ENCODE measurements at places on chromosomes 4 and X.

- DNase-seq, result no peak
Measured at GRCh38 chr4:54152846-54153600, 53.1 kb downstream of the GSX2 start.

GRCh38 chrX:133493366-133493765 lies 78.1 kb upstream of the GPC4 start:
- no peak for DNase-seq

DNA sequence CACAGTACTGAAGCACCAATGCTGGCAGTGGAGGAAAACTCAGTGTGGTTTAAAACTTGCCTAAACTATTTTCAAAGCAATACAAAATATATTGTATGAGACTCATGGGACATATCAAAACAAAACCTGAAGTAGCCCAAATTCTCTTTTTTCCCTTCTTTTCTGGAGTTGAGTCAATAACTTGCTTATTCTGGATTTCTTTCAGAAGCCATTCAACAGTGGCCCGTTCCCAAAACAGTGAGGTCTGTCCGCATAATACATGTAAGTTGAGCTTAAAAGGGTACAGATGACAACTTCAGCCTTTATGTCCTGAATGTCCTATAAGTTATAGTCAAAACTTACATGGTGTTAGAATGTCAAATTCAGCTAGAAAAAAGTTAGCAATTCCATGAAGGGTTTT lies 100.8 kb downstream of the SHISA3 start:
- no peak for DNase-seq

- no peak for DNase-seq
Measured at GRCh38 chrX:106437407-106437806, 174.4 kb upstream of the RADX start.

DNA sequence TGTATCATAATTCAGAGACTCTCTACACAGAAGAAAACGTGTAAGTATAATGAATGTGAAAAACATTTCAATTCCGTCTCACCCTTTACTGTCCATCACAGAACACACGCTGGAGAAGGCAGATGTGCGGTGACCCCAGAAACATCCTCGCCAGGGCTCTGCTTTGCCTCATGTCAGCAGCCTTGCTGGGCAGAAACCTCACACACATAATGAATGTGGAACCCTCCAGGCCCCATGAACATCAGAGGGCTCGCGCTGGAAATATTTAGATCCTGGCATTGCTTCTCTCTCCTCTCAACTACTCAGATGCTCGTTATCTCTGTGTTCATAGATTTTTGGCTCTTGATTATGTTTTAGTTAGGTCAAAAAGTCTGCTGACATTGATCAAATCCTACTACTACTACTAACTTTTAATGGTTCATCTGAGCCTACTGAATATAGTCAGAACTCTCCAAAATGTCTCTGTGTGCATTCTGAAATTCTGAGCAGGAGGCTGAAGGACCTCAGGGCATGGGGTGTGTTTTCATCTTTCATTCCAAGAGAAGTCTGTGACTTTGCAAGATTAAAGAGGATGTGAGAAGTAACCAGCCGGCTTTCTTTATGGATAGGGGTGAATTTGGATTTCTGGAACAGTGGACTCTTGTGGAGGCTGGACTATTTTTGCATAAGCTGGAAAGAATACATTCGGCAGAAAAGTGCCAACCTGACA lies 27.0 kb downstream of the SMIM43 start:
- no peak for DNase-seq

DNA sequence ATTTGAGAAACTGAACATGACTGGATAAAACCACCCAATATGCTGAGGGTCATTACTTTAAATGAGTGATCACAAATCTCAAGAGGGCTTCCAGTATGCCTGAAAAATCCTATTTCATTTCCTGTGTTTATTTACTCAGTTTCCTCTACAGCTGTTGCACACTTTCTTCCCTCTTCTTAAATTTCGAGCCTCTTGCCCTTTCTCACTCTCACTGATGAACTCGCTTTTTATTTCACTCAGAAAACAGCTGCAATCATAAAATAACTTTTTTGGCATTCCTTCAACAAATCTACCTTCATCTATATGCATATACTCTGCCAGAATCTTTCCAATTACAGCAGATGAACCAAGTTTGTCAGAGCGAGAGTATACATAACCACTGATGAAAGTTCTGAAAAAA lies 101.3 kb downstream of the EIF4E start:
- DNase-seq, result no peak

GRCh38 chr4:153763404-153763803 lies 3.6 kb upstream of the RNF175 start:
- no peak for DNase-seq

DNA sequence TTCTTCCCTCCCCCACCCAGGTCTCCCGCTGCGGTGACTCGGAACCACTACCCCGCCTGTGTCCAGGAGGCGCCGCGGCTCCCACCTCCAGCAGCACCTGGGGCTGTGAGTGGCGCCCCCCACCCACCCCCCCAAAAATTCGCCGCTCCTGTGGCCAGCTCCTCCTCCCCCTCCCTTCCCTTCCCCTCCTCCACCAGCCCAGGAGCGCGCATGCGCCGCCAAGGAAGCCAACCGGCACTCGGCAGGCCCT lies 278 bp downstream of the CLOCK start:
- peak; percentile 76 for DNase-seq

DNA sequence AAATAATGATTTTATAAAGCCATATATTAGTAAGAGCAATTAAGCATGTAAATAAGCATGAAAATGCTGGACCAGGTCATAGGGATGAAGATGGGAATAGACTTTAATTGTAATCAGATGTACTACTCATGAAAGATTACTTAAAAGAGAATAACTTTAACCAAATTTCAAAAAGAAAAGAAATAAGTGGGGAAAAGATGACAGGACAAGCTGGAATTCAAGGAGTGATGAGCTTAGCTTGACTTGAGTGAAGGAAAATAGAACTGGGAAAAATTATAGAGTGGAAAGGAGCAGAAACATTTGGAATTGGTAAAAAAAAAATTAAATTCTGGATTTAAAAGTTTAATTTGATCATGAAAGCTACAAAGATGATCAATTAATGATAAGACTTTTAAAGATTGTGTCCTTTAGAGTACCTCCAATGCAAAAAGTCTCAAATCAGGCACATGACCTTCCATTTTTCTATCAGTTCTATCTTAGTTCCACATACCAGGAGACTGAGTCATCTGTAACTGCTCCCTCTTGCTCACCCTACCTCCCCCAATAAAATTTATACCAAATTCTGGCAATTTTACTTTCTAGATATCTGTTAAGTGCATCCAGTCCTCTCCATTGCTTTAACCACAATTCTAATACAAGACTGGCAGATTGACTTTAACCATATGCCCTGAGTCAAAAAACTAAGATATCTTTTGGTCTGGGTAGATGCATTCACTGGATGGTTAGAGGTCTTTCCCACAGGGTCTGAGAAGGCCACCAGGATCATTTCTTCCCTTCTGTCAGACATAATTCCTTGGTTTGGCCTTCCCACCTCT lies 56.4 kb upstream of the SLIT2 start:
- no peak for DNase-seq

GRCh38 chrX:140091125-140091886 lies 126.0 kb upstream of the CXorf66 start:
- peak; percentile 23 for DNase-seq

DNA sequence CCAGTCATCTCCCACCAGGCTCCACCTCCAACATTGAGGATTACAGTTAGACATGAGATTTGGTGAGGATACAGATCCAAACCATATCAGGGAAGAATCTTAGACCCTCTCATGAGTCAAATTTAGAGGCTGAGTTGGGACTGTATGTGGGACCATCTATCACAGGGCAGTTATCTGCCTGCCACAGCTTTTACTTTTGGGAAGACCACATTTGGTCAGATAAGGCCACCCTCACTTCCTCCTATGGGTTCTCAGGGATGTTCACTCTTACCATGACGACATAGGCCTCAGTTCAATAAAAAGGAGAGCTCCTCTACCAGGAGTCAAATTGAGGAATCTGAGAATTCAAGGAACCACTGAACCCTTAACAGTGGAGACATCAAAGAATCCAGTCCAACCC lies 2.1 kb downstream of the MAGEB2 start:
- DNase-seq, result no peak

GRCh38 chrX:135086197-135086854 lies 34.0 kb downstream of the ETDB start:
- DNase-seq, result no peak

GRCh38 chr4:168945291-168945690 lies 64.8 kb downstream of the CBR4 start:
- DNase-seq, result no peak

DNA sequence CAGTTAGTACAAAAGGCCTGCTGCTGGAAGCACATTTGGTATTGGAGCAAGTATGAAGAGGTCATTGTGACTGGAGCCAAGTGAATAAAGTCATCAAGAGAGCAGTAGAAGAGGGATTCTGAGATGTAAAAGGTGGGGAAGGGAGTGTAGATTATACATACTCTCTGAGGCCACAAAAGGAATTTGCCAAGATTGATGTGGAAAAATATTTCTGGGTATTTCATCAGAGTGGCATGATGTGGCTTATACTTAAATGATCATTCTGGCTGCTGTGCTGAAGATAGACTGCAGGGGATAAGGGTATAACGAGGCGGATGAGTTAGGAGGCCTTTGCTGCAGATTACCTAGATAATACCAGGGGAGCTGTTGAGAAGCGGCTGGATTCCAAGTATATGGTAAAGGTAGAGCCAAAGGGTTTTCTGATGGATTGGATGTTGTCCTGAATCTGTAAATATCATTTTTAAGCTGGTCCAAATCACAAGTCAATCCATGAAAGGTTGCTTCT lies 231.8 kb upstream of the AGA start:
- DNase-seq, result no peak

DNA sequence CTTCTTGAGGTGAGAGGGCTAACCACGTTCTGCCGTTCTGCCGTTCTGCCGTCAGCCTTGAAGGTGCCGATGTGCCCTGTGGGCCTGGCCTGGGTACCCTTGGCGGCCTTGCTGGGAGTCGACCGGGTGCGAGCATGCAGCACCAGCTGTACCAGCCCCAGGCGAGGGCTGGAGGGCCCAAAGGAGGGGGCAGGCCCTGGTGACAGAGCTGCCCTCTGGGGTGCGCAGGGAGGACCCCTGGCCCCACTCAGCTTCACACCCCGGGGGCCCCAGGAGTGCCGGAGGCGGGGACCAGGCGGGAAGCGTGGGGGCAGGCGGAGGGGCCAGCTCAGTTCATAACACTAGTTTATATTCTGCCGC lies 22.1 kb downstream of the UVSSA start:
- peak; percentile 35 for DNase-seq

- no peak for DNase-seq
Measured at GRCh38 chrX:12113321-12113720, 25.0 kb upstream of the FRMPD4 start.

- DNase-seq, result no peak
Measured at GRCh38 chrX:153649915-153650782, 3.1 kb downstream of the DUSP9 start.

GRCh38 chrX:13271511-13271910 lies 48.3 kb downstream of the ATXN3L start:
- no peak for DNase-seq

DNA sequence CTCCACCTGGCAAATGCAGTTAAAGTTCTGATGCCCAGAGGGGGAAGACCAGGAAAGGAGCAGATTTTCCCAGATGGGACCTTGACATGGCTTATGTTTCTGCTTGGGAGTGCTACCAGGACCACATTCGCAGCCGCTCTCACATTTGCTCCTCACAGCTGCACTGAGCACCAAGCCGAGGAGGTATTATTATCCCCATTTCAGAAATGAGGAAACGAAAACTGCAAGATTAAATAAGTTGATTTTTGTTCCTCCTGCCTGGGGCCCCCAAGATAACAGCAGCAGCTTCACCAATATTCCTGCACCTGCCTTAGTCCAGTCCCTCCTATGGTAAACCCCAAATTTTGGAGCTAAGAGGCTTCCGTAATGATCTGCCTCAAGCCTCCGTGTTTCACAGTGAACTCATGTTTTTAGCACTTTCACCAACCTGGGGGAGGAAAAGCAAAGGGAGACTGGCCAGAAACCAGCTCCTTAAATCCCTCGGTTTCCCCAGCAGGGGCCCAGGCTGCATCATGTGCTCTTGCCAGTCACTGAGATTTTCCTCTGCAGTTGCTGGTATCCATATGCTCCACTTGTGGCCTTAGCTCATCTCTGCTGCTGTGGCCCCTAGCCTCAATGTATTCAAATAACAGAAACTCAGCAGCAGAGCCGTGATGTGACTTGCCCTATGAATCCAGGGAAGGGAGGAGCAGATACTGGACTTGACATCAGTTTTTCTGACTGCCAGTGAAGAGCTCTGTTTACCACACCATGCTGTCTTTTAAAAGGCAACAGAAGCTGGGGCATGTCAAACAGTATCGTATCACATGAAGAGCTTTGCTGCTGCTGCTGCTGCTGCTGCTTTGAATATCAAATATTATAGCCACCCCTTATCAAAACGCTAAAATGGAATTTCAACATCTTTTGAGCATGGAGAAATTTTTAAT lies 95.5 kb upstream of the KLHL13 start:
- no peak for DNase-seq

- peak; percentile 40 for DNase-seq
Measured at GRCh38 chrX:132609362-132609848, 120.6 kb upstream of the MBNL3 start.

DNA sequence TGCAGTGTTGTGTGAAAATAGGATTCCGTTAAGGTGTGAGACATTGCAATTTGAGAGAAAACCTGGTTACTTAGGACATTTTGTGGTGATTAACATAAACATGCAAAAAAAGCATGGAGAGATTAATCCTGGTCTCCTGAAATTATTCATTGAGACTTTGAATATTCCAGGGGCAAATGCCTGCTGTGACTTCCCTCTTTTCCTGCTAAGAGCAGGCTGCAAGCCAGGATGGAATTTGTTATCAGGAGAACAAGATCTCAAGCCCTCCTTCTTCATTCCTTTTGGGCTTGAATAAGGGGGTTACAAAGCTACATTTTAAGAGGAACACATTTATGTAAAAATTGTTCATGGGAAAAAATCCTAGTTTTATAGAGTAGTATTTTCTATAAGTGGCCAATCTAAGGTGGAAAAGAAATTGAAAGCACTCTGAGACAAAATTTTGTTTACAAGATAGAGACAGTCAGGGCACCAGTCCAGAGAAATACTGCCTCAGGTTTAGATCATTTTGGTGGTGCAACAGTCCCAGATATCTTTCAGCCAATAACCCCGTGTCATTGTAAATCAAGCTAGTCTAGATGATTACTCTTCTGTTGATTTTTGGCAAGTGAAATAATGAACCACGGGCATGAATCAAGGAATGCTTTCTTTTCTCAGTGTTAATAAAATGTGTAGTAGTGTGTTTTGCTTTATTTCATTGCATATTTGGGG lies 1528.3 kb upstream of the AGA start:
- DNase-seq, result no peak

- no peak for DNase-seq
Measured at GRCh38 chr4:20403290-20403689, 151.6 kb downstream of the SLIT2 start.

GRCh38 chrX:2705046-2705832 lies 14.1 kb downstream of the CD99 start:
- no peak for DNase-seq

DNA sequence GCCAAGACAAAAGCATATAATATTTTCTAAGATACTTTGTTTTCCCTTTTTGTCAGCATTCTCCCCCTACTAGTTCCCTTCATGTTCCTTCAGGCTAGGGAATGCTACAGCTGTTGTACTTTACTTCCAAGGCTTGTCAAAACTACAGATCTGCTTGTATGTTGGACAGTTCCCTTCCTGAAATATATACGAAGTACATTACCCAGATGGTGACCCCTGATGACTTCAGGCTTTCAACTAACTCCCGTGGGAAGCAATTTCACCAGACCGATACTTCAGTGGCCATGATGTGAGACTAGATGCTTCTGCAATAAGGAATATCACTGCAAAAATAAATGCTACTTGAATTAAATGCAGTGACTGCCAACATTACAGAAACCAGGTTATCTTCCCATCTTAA lies 332.8 kb downstream of the SH2D1A start:
- no peak for DNase-seq

- DNase-seq, result peak; percentile 33
Measured at GRCh38 chrX:55057675-55058249, 17.1 kb upstream of the PAGE2B start.
